ENCODE measurements at places on chromosomes 2 and 18. TPM values are rescaled to one million over a fixed set of nuclear protein-coding genes. Genes with fewer than 3 reads are reported as not detected.

DNA sequence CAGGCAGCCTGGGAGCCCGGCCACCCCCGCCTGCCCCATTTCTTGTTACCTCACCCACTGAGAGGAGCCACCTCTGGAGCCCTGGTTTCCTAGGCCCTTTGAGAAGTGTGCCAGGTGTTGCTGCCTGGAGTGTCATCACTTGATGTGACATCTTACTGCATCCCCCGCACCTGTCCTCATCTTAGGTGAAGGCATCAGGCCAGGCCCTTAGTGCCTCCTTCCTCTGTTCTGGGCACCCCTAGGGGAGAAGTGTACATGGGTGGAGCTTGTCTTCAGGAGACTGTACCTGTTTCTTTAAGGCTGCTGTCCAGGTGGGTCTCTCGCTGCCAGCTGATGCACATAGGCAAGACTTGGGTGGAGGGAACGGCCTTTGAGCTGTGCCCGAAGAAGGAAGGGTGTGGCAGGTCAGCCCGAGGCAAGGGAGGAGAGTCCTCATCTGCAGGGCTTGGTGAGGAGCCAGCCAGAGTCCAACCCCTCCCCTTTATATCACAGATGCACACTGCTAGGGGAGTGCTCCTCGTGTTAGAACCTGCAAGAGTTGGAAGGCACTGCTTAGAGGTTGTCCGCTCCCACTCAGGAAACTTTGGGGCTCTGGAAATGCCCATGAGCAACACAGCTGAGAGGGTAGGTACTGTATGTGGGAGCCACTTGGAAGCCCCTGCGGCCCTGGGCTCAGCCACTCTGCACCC, 45.9 kb downstream of the NCK2 start:
- H3K27ac ChIP-seq: peak overlapping the region; percentile 92
- H3K4me3 ChIP-seq: peak overlapping the region; percentile 87
- H3K36me3 ChIP-seq: peaks cover 3% of the 10 kb centered on the region
- H3K4me1 ChIP-seq: peaks cover 99% of the 10 kb centered on the region
- H3K27me3 ChIP-seq: no peaks in the 10 kb centered on the region

- no peaks in the 10 kb centered on the region for H3K4me1 ChIP-seq
- no peak overlapping the region for H3K4me3 ChIP-seq
- no peak overlapping the region for H3K27ac ChIP-seq
- H3K27me3 ChIP-seq: no peaks in the 10 kb centered on the region
- no peaks in the 10 kb centered on the region for H3K36me3 ChIP-seq
- DNase-seq: no peak
These were observed 371.5 kb downstream of the NUP35 start for GRCh38 chr2:183495589-183496267.

DNA sequence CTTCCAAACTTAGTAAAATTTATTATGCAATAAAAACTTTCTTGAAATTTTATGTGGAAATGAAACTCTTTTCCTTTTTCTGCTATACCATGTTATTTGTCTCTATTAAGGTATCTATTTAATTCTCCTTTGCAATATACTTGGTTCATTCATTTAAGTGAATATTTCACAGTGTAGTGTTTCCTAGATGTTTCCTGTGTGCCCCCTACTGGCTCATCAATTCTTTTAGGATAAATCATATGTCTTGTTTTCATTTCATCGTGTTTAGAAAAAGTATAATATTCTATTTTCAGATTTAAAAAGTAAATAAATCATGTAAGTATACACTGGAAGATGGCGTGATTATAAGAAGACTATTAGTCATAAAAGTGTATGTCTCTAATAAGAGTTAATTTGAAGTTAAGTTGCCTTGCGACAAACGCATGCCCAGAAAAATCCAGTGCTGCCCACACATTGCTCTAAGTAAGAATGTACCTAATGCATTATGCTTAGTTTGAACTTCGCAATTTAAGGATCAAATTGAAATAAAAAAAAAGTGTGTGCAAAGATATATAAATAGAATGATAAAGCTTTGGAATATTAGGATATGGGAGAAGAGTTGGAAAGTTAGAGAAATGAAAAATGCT, 525.4 kb downstream of the KCNJ3 start:
- H3K4me3 ChIP-seq: no peak overlapping the region
- no peaks in the 10 kb centered on the region for H3K27me3 ChIP-seq
- no peak for DNase-seq
- H3K4me1 ChIP-seq: no peaks in the 10 kb centered on the region
- H3K36me3 ChIP-seq: no peaks in the 10 kb centered on the region
- H3K27ac ChIP-seq: no peak overlapping the region

Gene FLACC1
- 7.0 TPM for total RNA-seq

GRCh38 chr2:61853086-61853846, 594 bp downstream of the FAM161A start:
- no peaks in the 10 kb centered on the region for H3K36me3 ChIP-seq
- peak; percentile 9 for DNase-seq
- H3K4me1 ChIP-seq: peaks cover 12% of the 10 kb centered on the region
- H3K27ac ChIP-seq: peak overlapping the region; percentile 79
- peak overlapping the region; percentile 96 for H3K4me3 ChIP-seq
- no peaks in the 10 kb centered on the region for H3K27me3 ChIP-seq

DNA sequence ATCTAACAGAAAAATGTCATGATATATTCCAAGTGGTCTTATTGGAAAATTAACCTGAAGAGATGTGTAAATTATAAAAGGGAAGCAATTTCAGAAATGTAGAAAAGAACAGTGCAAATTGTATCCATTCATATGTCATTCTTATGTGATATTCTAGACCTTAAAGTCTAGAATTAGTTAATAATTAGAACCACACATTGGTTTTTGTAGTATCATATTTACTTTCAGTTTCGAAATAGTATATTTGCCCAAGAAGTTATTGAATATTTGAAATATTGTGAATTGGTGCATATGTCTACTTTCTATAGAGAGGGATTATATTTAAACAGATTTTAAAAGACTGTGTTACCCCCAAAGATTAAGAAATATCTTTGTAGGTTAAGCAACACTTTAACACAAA, 1348.6 kb upstream of the ACVR2A start:
- no peaks in the 10 kb centered on the region for H3K27me3 ChIP-seq
- H3K4me3 ChIP-seq: no peak overlapping the region
- H3K36me3 ChIP-seq: no peaks in the 10 kb centered on the region
- H3K4me1 ChIP-seq: no peaks in the 10 kb centered on the region
- H3K27ac ChIP-seq: no peak overlapping the region
- no peak for DNase-seq

Gene DLGAP1
- 5.4 TPM for total RNA-seq

Gene NR4A2
- 398 TPM for total RNA-seq

GRCh38 chr2:36564377-36564930, 33.5 kb downstream of the FEZ2 start:
- H3K27me3 ChIP-seq: no peaks in the 10 kb centered on the region
- H3K4me3 ChIP-seq: no peak overlapping the region
- H3K36me3 ChIP-seq: peaks cover 15% of the 10 kb centered on the region
- no peak overlapping the region for H3K27ac ChIP-seq

DNA sequence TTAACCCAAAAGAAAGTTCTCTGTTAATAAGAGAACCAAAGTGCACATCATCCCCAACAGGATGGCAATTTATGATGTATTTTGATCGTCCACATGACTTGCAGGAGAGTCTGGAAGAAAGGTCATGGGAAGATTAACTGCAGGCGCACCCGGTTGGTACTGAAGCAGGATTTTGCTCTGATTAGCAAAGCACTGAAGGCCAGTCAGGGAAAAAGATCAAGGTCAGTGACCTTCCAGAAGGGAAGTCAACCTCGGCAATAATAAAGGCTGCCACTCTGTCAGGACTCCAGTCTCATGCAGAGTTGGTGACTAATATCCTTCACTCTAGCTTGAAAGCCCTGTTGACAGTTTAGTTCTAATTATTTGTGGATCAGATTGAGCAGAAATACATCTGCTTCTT, 432.7 kb upstream of the RAB12 start:
- no peak for DNase-seq
- no peaks in the 10 kb centered on the region for H3K27me3 ChIP-seq
- no peaks in the 10 kb centered on the region for H3K36me3 ChIP-seq
- H3K27ac ChIP-seq: no peak overlapping the region
- H3K4me1 ChIP-seq: no peaks in the 10 kb centered on the region
- H3K4me3 ChIP-seq: no peak overlapping the region

GRCh38 chr2:163348857-163349380, 386.9 kb downstream of the FIGN start:
- no peak overlapping the region for H3K27ac ChIP-seq
- H3K4me3 ChIP-seq: no peak overlapping the region
- no peaks in the 10 kb centered on the region for H3K4me1 ChIP-seq
- H3K27me3 ChIP-seq: no peaks in the 10 kb centered on the region
- no peaks in the 10 kb centered on the region for H3K36me3 ChIP-seq

GRCh38 chr2:21836261-21836660, 712.5 kb downstream of the TDRD15 start:
- H3K4me3 ChIP-seq: no peak overlapping the region
- DNase-seq: no peak
- no peaks in the 10 kb centered on the region for H3K27me3 ChIP-seq
- H3K36me3 ChIP-seq: no peaks in the 10 kb centered on the region
- H3K4me1 ChIP-seq: no peaks in the 10 kb centered on the region
- no peak overlapping the region for H3K27ac ChIP-seq

GRCh38 chr2:70104231-70105111, 17.2 kb downstream of the PCBP1 start:
- peaks cover 48% of the 10 kb centered on the region for H3K4me1 ChIP-seq
- no peaks in the 10 kb centered on the region for H3K27me3 ChIP-seq
- no peaks in the 10 kb centered on the region for H3K36me3 ChIP-seq
- no peak for DNase-seq
- H3K27ac ChIP-seq: peak overlapping the region; percentile 75

DNA sequence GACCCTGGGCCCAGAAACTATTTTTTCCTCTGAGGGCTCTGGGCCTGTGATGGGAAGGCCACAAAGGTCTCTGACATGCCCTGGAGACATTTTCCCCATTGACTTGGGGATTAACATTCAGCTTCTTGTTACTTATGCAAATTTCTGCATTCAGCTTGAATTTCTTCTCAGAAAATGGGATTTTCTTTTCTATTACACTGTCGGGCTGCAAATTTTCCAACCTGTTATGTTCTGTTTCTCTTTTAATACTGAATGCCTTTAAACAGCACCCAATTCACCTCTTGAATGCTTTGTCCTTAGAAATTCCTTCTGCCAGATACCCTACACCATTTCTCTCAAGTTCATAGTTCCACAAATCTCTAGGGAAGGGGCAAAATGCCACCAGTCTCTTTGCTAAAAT, 241.0 kb downstream of the HNMT start:
- no peak for DNase-seq
- H3K27me3 ChIP-seq: no peaks in the 10 kb centered on the region
- H3K27ac ChIP-seq: no peak overlapping the region

DNA sequence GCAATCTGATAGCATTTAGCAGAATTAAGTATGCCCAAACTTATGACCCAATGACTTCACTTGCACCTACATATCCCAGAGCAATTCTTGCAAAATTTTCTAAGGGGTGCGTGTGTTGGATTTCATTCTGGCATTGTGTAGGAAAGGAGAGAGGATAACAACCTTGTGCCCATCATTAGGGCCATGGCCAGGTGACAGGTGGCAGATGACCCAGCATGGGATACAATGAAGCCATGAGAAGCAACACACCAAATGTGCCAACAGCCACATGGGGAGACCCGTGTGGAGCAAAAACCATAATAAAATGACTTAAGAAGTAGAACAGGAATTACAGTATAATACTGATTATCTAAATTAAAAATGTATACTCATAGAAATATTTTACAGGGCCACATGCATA, 166.9 kb upstream of the EPB41L3 start:
- no peaks in the 10 kb centered on the region for H3K36me3 ChIP-seq
- no peak overlapping the region for H3K4me3 ChIP-seq
- H3K27me3 ChIP-seq: no peaks in the 10 kb centered on the region
- DNase-seq: no peak
- H3K27ac ChIP-seq: no peak overlapping the region
- H3K4me1 ChIP-seq: no peaks in the 10 kb centered on the region

Gene DCDC2C
- not detected for total RNA-seq

Measured in CD4-positive, CD25-positive, alpha-beta regulatory T cell (primary cell).